Activated T-helper 1 cell treated with anti-CD3 and anti-CD28 coated beads, Interleukin-2, amount 50 U/mL, for 16 hours (primary cell): ENCODE measurements at places on chromosomes 13 and 19.

GRCh38 chr19:30214651-30215051 lies 157.5 kb upstream of the ZNF536 start:
- no peak for DNase-seq

- no peak for DNase-seq
Measured at GRCh38 chr13:27476943-27477703, 26.8 kb upstream of the MTIF3 start.

DNA sequence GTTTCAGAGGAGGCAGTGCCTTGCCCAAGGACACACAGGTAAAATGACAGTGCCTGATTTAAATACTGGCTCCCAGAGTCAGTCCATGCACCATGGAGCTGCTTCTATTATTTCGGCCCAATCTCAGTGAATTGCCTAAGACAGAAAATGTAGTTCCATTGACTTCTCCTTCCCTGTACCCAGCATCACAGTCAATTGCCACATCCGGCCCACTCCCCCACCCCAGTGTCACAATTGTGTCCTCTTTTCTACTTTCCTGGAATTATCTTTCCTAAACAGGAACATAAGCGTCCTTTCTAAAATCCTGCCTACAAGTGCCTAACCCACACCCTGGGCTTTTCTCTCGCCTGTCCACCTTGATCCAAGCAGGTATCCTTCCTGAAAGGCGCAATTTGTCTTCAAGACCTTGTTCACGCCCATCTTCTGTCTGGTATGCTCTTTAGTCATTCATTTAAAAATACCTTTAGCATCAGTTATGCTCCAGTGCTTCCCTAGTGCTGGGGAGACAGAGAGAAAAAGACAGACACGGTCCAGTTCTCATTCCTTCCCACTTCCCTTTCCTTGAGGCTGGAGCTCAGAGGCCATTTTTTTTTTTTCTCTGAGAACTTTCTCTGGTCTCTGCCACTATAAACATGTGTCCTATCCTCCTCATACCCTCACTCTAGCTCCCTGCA lies 411.4 kb downstream of the LIG4 start:
- DNase-seq = no peak

DNA sequence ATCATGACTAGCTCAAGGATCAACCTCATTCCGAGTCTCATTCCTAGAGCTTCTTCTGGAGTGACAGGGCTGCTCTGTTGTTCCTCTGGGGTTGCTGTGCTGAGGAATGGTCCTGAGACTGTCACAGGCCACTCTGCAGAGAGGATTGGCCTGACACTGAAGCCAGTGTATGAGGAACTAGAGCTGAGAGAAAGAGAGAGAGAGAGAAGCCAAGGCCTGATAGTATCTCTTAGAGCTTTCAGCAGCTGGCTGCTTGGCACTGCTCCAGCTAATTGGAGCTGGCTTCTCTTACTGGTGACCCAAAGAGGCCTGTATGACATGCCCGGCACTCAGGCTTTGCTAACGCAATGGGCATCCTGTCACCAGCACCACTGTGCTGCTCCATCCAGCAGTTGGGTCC lies 73.4 kb upstream of the FLT1 start:
- DNase-seq = no peak

GRCh38 chr13:77528834-77529500 lies 6.5 kb upstream of the SCEL start:
- DNase-seq = no peak

DNA sequence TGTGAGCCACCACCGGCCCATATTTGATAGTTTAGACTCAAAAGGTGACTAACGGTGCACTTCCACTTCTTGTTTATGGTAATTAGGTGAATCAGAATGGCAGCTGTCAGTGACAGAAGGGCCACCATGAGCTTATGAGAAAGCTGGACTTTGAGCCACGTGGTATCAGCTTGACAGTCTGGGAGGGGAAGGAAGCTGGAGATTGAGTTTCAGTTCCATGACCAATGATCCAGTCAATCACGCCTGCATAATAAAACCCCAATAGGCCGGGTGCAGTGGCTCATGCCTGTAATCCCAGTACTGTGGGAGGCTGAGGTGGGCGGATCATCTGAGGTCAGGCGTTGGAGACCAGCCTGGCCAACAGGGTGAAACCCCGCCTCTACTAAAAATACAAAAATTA lies 8.2 kb downstream of the EID2B start:
- no peak for DNase-seq
